HAP-1 (cell line): ENCODE measurements at places on chromosomes 4 and X.
A peak's percentile ranks its signal among the peaks of the same experiment; 100 is the strongest.

- no peak for DNase-seq
Measured at GRCh38 chr4:176020481-176021085, 45.1 kb upstream of the WDR17 start.

DNA sequence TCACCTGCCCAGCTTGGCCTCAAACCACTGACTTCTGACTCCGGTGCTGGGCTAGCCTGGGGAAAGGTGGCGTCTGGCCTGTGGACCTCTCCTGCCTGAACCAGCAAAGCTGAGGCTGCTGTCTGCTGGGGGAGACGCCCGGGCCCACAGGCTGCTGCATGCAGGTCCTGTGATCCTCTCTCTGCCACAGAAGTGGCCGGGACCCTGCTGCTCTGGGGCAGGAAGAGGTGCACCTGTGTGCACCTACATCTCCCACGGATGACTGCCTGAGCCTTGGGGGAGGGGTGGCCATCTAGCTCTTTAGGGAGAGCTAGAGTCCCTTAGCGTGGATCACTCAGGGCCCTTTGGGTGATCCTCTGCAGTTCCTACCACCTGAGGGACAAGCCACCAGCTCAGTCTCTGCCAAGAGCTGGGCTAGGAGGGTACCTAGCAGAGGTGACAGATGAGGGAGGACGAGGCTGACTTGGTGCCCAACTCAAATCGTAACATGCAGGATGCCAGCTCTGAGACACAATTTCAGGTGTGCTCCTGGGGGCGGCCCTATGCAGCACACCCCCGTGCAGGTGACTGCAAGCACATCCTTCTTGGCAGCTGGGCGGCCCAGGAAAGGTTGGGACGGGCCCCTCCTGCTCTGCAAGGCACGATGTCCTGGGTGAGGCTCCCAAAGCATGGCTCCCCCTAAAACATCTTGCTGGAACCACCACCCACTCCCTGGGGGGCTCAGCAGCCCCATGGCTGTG is 22.5 kb downstream of the LETM1 start:
- no peak for DNase-seq

DNA sequence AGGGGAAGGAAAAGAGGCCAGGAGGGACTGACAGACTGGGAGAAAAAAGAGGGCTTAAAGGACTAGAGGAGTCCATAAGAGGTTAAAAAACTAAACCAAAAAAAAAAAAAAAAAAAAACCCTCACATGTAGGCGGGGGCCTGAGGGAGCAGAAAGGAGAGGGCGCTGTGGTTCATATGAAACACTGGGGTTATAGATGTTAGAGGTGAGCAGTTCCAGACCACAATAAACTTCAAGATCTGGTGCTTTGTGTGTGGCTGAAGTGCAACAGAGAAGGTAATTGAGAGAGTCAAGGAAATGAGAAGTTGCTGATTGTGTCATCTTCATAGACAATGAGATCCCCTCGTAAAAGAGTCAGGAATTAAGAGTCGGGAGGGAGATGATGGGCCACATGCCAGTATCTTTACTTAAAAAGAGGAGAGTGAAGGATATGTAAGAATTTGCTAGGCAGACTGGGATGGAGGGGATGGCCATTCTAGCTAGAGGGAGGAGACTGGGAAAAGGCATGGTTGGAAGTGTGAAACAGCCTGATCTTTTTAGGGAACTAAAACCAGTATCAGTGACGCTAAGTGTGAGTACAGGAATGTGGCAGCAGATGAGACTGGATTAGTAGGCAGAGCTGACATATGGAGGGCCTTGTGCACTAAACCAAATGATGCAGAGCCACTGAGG is 18.4 kb upstream of the OGT start:
- DNase-seq, result no peak

GRCh38 chrX:69388526-69388925 is 115.6 kb upstream of the NALF2 start:
- DNase-seq, result no peak

GRCh38 chr4:40550948-40551462 is 78.7 kb downstream of the RBM47 start:
- peak; percentile 49 for DNase-seq

DNA sequence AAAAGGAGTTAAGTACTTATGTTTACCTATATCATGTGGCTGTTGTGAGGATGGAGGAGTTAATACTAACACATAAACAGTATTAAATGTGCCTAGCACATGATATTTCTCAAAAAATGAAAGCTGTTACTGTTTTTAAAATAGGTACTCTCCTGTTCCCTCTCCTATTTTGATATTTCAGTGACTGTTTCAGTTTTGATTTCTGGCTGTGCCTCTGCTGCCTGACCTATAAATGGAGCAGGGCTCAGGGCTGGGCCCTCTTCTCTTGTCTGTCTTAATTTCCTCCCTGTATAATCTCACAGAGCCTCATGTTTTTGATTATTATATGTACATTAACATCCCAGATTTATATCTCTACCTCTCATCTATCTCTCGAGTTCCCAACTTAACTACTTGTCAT is 93.3 kb downstream of the UGT8 start:
- no peak for DNase-seq
